ENCODE measurements at places on chromosomes 1 and 21. TPM values are rescaled to one million over a fixed set of nuclear protein-coding genes. Genes with fewer than 3 reads are reported as not detected.

- H3K27ac ChIP-seq = no peak overlapping the region
- H3K4me1 ChIP-seq = no peaks in the 10 kb centered on the region
- no peaks in the 10 kb centered on the region for H3K36me3 ChIP-seq
- H3K4me3 ChIP-seq = no peak overlapping the region
- no peaks in the 10 kb centered on the region for H3K27me3 ChIP-seq
Observed at GRCh38 chr1:89279011-89279466, 6.4 kb upstream of the GBP5 start.

DNA sequence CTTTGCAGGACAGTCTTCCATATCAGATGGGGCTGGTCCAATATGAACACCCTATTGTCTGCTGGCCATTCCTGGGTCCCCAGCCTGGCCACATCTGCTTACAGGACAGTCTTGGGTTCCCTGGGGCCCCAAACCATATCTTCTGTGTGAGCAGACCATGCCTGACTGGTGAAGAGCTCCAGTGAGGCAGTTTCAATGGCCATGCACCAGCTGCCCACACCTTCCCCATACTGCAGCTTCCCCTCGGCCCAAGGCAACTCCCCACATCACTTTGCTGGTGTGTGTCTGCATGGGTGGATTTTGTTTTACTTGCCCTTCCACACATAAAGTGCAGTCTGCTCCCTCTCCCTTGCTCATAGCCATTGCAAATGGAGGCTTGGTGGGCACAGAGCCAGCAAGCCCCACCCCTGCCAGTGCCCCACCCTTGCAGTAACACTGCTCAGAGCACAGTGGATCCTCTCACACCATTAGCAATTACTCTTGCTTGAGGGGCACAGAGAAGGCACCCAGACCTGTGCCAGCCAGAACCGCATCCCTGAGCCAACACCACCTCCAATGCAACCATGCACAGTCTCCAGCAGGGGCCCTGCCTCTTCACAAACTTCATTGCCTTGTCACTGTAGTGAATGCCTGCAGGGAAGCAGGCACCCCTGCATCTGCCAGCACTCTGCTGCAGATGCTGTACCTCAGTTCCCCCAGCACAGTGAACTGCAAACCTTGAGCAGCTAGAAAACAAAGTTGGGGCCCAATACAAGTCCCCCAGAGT is 474.5 kb upstream of the BEND5 start:
- H3K4me3 ChIP-seq = no peak overlapping the region
- H3K27me3 ChIP-seq = no peaks in the 10 kb centered on the region
- DNase-seq = no peak
- no peaks in the 10 kb centered on the region for H3K36me3 ChIP-seq
- H3K4me1 ChIP-seq = no peaks in the 10 kb centered on the region

- no peaks in the 10 kb centered on the region for H3K36me3 ChIP-seq
- H3K4me3 ChIP-seq = no peak overlapping the region
- no peaks in the 10 kb centered on the region for H3K4me1 ChIP-seq
- no peaks in the 10 kb centered on the region for H3K27me3 ChIP-seq
- DNase-seq = no peak
- no peak overlapping the region for H3K27ac ChIP-seq
Observed at GRCh38 chr1:178411756-178412399, 84.9 kb downstream of the CLEC20A start.

GRCh38 chr21:27024301-27024700 is 57.4 kb upstream of the ADAMTS5 start:
- no peak for DNase-seq
- no peak overlapping the region for H3K27ac ChIP-seq
- no peaks in the 10 kb centered on the region for H3K27me3 ChIP-seq
- no peaks in the 10 kb centered on the region for H3K36me3 ChIP-seq

DNA sequence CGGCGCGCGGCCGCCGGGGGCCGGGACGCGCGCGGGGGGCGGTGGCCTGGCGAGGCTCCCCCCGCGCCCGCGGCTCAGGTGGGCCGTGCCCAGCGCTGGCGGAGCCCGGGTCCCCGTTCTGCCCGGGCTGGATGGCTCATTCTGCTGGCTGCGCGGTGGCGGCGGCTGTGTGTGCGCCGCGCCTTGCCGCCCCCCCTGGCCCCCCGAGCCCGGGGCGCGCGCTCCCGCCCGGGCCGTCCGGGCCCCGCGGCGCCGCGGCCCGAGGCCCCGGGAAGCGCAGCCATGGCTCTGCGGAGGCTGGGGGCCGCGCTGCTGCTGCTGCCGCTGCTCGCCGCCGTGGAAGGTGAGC is at the start of gene EPHB2:
Gene EPHB2 (plus strand): TSS at position 139 of the 349 bp plus-strand sequence. CDS start 144 bp downstream, at position 283.
- peak within 1 kb of the TSS; percentile 51 for H3K4me3 ChIP-seq
- peak within 1 kb of the TSS; percentile 8 for H3K27ac ChIP-seq
- peaks cover 5% of the 10 kb centered on the region for H3K36me3 ChIP-seq
- peak; percentile 59 for DNase-seq

DNA sequence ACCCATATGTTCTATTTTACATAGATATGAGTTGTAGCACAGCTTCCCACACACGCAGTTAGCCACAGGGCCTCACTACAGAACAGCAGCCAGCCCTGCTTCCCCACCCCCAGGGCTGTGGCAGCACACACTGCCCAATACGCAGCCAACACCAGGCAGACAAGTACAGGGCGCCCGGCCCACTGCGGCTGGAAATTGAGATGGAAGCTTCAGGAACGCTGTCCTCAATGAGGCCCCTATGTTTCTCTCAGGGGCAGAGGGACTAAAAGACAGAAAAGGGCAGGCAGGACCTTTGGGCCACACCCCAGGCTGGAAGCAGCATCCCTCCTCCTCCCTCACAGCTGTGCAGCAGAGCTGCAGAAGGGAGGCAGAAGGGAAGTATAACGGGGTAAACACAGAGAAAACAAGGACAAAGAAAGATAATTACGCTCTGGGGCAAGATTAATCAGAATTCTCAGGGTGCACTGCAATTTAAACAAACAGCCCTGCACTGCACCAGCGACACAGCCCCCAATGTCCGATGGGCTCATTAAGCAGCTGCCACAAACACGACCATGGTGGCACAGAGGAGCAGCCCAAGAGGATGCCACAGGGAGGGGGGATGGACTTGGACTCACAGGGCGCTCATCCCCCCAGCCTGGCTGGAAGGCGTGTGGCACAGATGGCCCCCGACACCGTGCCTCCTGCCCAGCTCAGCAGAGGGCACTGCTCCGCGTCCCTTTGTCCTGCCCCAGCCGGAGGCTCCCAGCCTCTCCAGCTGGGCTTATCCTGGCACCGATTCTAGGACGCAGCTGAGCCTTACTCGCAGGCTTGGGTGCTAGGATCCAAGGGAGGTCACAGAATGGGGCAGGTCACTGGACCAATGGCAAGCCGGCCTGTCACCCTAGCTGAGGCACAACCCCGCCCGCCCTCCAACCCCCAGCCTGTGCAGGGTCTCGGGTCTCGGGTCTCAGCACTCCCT is 14.2 kb downstream of the WDR4 start:
- H3K36me3 ChIP-seq = peaks cover 71% of the 10 kb centered on the region
- no peaks in the 10 kb centered on the region for H3K4me1 ChIP-seq
- DNase-seq = no peak
- H3K4me3 ChIP-seq = no peak overlapping the region
- H3K27me3 ChIP-seq = no peaks in the 10 kb centered on the region
- no peak overlapping the region for H3K27ac ChIP-seq

- H3K4me3 ChIP-seq = no peak overlapping the region
- no peak overlapping the region for H3K27ac ChIP-seq
- no peaks in the 10 kb centered on the region for H3K27me3 ChIP-seq
- peaks cover 31% of the 10 kb centered on the region for H3K36me3 ChIP-seq
- H3K4me1 ChIP-seq = peaks cover 2% of the 10 kb centered on the region
Observed at GRCh38 chr1:5950201-5950895, 41.9 kb downstream of the NPHP4 start.

SHISA4 gene
- 6.0 TPM for polyA plus RNA-seq

ZSWIM5 gene
- polyA plus RNA-seq = 9.3 TPM

FAM78B gene
- polyA plus RNA-seq = 3.5 TPM
